Glomerular endothelial cell (primary cell): ENCODE measurements at places on chromosomes 1 and 21.

GRCh38 chr1:5109633-5110032, 455.2 kb downstream of the AJAP1 start:
- no peak for DNase-seq

DNA sequence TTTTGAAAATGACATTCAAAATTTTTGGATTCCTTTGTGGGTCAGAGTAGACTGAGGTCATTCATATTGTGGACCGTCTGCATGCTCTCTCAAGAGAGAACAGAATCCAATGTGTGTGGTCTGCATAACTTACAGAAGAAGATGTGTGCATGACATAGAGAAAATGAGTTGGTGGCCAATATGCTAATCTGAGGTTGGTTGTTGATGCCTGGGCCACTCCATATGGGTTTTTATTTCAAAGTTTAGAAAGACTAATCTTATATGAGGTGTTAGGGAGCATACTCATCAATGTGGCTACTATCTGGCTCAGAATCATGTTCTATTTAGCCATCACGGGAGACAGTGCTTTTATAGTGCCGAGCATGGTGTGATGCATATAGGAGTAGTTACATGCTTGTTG, 18.2 kb downstream of the NTNG1 start:
- no peak for DNase-seq

- no peak for DNase-seq
Observed at GRCh38 chr1:182688436-182689205, 4.2 kb upstream of the RGS8 start.

DNA sequence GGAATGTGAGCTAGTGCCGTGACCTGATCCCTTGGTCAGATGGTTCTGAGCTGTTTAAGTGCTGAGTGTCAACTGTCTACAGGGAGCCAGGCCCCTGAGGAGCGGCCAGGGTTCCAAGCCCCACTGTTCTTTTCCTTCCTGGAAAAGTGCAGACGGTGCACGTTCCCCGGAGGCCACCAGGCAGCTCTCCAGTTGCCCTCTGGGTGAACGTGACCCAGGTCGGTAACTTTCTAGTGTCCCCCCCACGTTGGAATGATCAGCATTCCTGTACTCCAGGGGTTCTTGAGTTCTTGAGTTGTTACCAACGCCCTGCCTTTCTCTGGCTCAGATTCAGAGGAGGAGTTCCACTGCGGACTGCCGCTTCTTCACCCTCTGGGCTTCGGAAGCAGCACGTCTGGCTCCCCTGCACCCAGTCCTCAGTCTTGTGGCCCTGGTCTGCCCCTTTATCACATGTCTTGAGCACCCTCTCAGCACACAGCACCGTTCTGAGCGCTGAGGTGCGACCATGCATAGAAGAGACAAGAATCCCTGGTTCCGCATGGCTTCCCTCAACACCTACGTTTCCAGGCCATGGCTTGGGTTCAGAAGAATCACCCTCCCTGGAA, 131.5 kb downstream of the DHRS3 start:
- DNase-seq: no peak

DNA sequence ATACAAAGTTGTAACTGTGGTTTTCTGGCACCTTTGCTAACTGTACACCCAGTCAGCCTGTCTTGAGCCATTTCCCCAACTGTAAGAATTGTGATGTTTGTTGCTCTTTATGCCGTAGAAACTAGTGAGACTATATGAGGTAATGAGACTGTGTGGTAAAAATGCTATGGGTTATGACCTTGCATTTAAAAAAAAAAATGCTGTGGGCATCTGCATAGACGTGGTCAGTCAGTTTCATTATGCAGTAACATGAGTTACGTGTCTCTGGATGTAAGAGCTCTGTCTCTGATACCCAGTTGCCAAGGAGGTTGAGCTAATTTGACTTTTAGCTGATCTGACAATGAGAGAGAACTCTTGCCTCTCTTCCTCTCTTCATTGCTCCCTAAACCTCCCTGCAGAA, 80.6 kb upstream of the LAMC2 start:
- no peak for DNase-seq

DNA sequence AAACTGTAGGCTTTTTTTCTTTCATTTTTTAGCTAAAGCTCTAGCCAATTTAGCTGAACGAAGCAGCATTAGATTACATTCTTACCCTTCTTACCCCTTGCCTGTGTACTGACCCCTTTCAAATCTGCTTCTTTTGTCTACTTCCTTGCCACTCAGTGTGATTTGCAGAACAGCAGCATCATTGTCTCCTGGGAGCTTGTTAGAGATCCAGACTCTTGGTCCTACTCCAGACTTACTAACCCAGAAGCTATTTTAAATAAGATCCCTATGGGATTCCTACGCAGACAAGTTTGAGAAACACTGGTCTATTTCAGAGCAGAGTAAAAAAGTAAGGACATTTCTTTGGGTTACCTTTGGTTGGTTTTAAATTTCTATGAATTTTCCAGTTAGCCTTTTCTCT, 13.8 kb downstream of the LRRC39 start:
- no peak for DNase-seq

GRCh38 chr1:225509376-225509707, 81.5 kb upstream of the LBR start:
- DNase-seq: no peak

GRCh38 chr1:9700340-9700739, 48.8 kb downstream of the PIK3CD start:
- DNase-seq: no peak

- no peak for DNase-seq
Observed at GRCh38 chr1:108962681-108963051, 618 bp downstream of the CLCC1 start.

DNA sequence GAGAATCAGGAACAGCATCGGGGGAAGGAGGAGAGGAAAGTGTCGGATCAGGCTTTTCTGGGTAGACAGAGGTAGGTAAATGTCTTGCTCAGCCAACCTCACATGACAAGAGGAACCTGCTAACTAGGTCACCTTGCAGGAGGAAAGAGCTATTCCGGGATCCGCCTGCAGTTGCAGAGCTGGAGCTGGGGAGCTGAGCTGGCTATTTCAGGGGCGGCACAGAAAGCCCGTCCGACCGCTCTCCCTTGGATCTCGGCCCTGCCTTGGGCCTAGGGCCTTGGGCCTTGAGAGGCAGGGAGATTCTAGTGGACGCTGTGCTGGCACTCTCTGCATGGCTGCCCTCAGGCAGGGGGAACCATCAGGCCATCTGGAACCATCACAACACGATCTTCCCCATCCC, 56.5 kb upstream of the CTPS1 start:
- DNase-seq: no peak

GRCh38 chr1:101122452-101123166, 97.0 kb upstream of the DPH5 start:
- DNase-seq: no peak

- DNase-seq: no peak
Observed at GRCh38 chr1:64493831-64494230, 23.9 kb downstream of the CACHD1 start.

- DNase-seq: no peak
Observed at GRCh38 chr1:114192328-114192727, 38.7 kb upstream of the SYT6 start.

DNA sequence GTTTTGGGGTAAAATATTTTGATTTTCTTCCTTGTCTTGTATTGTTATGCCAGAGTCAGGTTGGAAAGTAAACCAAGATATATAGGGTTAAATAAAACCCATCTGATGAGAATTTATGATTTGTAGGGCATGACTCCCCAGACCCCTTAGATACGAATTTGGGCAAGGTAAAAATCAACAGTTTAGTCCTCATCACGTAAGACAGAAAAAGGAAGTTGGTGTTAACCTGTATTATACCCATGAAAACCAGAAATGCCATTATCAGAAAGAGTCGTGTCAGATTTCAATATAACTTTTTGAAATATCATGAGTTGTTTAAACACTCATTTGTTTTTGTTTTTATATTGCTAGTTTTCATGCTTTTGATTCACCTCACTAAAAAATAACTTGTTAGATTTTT, 11.8 kb downstream of the CEPT1 start:
- DNase-seq: no peak

DNA sequence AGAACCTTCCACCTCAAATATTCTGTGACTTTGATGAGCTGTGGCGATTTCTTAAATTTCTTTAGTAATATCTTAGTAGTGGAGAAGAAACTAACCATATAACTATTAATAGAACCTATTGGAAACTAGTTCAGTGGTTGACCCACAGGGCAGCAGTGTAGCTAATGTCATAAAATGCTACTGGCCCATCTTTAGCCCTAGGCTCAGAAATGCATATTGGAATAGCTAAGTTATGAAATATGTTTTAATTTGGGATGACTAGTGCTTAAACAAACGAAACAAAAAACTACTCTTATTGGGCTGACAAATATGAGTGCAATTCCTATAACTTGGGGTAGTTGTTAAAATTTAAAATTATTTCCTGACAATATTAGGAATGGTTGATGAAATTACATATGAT, 20.2 kb downstream of the MACO1 start:
- no peak for DNase-seq

DNA sequence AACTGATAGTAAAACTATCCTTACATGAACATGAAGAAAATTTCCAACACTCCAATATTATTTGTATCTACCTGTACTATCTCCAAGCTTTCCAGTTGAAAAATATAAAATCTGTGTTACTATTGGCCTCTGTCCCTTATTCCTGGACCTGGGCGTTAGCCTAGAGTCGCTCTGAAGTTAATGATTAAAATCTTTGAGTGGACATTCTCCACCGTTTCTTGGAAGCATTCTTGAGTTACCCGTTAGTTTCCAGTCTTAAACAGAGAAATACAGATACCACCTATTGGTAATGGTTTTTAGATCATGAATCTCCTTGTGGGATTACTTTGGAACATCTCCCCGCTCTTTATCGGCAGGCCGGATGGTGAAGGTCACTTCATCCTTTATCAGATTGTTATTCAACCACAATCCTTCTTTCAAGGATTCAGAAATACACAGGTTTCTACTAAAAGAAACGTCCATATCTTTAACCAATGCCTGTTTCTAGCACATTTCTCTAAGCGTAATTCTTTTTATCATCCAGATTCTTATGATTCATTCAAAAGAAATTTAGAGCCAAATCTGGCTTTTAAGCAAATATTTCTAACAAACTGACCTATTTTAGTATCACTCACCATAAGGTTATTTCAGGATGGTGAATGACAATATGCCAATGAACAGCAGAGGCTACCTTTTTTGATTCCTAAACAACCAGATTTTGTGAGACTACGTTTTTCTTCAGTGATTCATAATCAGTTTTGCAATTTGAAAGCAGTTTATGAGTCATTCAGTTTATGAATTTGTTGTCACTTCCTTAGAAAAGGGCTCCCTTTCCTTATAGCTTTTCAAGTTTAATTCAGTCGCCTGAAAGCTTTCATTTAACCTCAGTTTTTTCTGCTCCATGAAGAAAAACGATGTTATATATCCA, 70.2 kb upstream of the ERRFI1 start:
- DNase-seq: no peak

DNA sequence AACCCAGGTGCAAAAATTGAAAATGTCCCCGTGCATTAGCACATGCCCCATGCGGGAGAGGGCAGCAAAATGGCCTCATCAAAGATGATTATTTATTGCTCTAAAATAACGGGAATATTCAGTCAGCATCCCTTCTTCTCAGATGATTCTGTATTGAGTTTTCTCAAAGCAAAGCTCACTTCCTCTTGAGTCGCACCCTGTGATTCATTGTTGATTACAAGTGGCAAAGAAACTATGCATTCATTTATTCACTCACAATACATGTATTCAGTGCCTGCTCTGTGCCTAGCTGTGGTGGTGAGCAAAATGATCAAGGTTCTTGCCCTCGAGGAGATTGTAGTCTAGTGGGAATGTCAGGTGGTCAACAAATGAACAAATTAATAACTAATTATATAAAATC, 226.0 kb upstream of the KAZN start:
- DNase-seq: no peak
